ENCODE measurements at places on chromosomes 11 and 22. TPM values are rescaled to one million over a fixed set of nuclear protein-coding genes. Genes with fewer than 3 reads are reported as not detected.

DNA sequence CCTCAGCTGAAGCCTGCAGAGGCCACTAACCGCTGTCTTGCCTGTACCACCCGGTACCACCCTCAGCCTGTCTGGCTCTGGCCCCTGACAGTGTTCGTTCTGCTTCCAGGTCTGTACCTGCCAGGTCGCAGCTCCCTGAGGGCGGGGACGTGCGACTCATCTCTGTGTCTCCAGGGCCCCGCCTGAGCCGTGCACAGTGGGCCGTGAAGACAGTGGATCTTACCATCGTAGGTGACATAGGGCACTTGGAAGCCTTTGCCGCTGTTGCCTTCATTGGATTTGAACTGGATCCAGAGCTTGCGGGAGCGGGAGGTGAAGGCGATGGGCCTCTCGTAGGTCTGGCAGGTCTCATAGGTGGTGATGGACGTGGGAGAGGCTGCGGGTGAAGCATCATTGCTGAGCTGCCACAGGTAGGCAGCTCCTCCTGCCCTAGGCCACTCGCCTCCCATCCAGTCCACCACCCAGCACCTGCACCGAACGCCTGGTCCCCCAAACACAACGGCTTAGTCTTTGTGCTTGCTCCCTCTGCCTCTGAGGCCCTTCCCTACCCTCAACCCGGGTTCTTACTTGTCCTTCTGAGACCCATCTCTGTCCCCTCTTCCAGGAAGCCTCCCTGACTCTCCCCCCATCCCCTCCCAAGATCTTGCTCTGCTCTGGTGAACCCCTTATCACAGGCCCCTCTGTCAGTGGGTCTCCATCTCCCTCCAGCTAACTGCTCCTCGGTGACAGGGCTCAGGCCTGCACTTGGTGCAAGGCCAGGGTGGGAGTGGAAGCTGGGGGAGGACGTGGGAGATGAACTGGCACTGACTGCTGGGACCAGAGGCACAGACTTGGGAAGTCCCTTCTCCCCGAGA is 21.1 kb upstream of the TTLL12 start:
- no peak for DNase-seq
- no peaks in the 10 kb centered on the region for H3K36me3 ChIP-seq
- H3K4me3 ChIP-seq, result no peak overlapping the region
- H3K27me3 ChIP-seq, result no peaks in the 10 kb centered on the region
- H3K27ac ChIP-seq, result no peak overlapping the region

- H3K27me3 ChIP-seq, result no peaks in the 10 kb centered on the region
- H3K27ac ChIP-seq, result no peak overlapping the region
- peaks cover 9% of the 10 kb centered on the region for H3K36me3 ChIP-seq
- peak; percentile 76 for DNase-seq
Observed at GRCh38 chr11:60915248-60915914, 1.4 kb downstream of the TMEM109 start.

DNA sequence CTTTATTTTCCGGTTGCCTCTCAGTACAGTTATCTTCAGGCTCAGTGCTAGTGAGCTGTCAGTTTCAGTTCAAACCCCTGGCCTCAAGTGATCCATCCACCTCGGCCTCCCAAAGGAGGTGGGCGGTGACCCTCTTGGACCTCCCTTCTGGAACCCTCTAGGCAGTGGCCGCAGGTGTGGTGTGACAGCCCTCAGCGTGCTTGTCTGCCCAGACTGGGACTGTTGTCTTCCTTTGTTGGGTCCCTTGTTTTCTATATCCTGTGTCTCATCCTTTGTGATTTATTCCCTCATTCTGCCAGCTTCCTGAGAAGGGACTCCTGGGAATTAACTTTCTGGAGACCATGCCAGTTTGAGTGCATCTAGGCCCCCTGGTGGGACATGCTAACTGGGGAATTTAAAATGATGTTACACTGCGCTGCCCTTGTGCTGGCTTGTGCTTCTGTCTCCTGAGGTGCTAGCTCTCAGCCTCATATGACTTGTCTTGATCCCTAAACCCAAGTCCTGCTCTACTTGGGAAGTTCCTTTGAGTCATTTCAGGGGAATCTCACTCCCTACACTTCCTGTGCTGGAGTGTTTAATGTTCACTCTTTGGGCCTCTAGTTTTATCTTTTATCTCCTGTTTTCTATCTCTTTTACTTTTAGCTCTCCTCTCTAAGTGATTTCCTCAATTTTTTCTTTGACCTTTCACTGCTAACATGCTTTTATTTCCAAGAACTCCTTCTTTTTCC is 19.4 kb downstream of the MED15 start:
- DNase-seq, result no peak
- peaks cover 31% of the 10 kb centered on the region for H3K4me1 ChIP-seq
- H3K36me3 ChIP-seq, result peaks cover 5% of the 10 kb centered on the region
- H3K27me3 ChIP-seq, result no peaks in the 10 kb centered on the region

DNA sequence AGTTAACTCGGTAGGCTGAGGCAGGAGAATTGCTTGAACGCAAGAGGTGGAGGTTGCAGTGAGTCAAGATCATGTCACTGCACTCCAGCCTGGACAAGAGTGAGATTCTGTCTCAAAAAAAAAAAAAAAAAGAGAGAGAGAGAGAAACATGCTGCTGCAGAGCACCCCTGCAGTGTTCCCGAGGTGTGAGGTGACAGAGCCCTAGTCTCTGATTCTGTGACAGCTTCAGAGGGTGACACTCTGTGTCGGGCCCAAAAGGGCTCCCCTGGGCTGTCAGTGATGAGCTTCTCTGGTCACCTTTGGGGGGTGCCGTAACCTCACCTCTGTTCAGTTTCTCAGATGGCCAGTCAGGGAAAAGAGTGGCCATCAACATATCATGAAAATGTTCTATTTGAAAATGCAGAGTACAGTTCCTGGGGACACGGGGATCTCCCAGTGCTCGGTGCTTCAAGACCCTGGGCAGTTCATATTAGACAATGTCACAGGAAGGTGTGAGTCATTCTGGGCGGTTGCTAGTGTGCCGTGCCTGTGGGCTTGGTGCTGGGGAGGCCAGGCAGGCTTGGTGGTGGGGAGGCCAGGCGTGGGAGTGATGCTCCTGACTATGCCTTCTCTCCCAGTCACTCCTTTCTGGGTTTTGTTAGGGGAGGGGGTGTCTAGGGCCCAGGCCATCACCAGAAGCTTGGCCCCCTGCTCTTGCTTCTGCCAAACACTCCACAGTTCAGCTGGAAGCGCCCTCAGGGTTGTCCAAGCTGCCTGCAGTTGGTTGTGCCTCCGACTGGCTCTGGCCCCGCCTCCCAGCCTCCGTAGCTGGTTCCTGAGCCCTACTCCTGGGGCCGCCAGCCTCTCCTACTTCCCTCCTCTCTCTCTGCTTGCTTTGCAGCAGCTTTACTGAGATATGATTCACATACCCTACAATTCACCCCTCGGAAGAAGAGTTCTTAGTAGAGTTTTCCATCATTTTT is 52.5 kb upstream of the CLDN5 start:
- H3K4me3 ChIP-seq, result no peak overlapping the region
- H3K27me3 ChIP-seq, result no peaks in the 10 kb centered on the region
- no peak overlapping the region for H3K27ac ChIP-seq

DNA sequence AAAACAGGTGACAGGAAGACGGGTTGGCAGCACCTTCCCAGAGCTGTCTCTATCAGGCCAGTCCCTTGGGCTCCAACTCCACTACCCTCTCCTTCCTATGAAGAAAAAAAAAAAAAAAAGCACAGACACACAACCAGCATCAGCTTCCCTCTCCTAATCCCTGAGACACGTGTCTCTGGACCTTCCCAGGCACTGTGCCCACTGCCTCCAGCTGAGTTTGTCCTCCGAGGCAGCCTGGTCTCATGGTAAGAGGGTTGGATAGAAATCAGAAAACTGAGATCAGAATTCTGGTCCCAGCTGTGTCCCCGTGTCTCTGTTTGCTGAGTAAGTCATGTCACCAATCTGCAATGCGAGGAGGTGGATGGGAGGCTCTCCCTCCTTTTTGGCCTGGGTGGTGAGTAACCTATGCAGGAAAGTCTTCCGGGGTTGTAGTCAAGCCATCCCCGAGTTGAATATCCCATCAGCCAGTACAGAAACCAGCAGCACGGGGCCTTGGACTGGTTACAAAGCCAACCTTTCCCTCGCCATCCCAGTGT is 193.7 kb upstream of the TBCEL start:
- no peaks in the 10 kb centered on the region for H3K4me1 ChIP-seq
- no peak for DNase-seq
- H3K27ac ChIP-seq, result no peak overlapping the region
- H3K4me3 ChIP-seq, result no peak overlapping the region
- no peaks in the 10 kb centered on the region for H3K27me3 ChIP-seq

DNA sequence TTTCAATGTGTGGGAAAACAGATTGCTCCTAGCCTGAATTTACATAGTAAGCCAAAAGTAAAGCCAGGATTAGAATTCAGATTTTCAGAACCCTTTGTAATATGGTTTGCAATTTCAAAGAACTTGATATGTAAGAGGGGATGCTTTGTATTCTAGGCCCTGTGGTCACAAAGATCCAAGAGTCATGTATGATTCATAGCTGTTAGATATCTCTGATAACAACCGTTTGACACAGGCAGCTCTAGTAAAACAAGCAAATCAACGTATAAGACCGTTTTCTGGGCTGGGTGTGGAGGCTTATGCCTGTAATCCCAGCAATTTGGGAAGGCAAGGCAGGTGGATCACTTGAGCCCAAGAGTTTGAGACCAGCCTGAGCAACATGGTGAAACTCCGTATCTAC is 79.6 kb downstream of the EMSY start:
- no peak overlapping the region for H3K27ac ChIP-seq
- H3K27me3 ChIP-seq, result no peaks in the 10 kb centered on the region
- H3K4me1 ChIP-seq, result peaks cover 5% of the 10 kb centered on the region
- H3K36me3 ChIP-seq, result peaks cover 15% of the 10 kb centered on the region
- DNase-seq, result no peak

GRCh38 chr11:62431171-62431901 is 12.5 kb downstream of the SCGB1A1 start:
- no peak overlapping the region for H3K4me3 ChIP-seq
- no peaks in the 10 kb centered on the region for H3K36me3 ChIP-seq
- no peak for DNase-seq
- H3K4me1 ChIP-seq, result peaks cover 3% of the 10 kb centered on the region
- H3K27ac ChIP-seq, result no peak overlapping the region

GRCh38 chr11:10906521-10906920 is 48.7 kb upstream of the ZBED5 start:
- H3K27ac ChIP-seq, result no peak overlapping the region
- H3K36me3 ChIP-seq, result no peaks in the 10 kb centered on the region
- no peak overlapping the region for H3K4me3 ChIP-seq
- H3K4me1 ChIP-seq, result peaks cover 35% of the 10 kb centered on the region

DNA sequence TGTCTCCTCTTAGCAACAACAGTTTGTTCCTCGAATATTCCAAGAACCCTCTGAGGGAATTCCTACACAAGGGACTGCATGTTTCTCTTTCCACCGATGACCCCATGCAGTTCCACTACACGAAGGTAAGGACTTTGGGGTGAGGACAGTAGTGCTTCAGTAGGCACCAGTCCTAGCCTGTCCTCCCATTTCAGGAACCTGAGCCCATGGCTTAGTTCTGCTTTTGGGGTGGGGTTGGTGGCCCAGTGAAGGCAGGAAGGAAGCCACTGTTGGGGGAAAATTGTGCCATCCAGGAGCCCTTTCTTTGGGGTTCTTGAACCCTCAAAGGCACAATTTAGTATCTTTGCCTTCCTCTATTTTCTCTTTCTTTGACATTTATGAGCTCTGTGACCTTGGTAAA is 38.2 kb downstream of the RNF141 start:
- H3K4me1 ChIP-seq, result no peaks in the 10 kb centered on the region
- no peak overlapping the region for H3K4me3 ChIP-seq
- H3K27me3 ChIP-seq, result no peaks in the 10 kb centered on the region
- DNase-seq, result no peak
- H3K27ac ChIP-seq, result no peak overlapping the region

DNA sequence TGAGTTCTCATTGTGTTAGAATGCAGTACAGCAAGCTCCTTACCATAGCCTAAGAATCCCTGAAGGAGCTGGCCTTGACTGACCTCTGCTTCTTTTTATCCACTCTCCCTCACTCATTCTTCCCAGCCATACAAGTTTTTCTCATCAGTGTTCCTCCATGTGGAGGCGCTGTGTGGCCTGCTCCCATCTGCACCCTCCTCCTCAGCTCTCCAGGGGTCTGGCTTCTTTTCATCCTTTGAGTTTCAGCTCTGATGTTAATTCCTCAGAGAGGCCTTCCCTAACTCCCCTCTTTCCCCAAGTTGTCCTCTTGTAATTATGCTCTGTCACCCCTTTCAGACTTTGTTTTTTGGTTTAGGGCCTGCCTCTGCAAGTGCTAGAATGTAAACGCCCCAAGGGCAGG is 144.8 kb downstream of the WNT7B start:
- no peaks in the 10 kb centered on the region for H3K36me3 ChIP-seq
- no peak for DNase-seq
- no peak overlapping the region for H3K4me3 ChIP-seq
- H3K27me3 ChIP-seq, result no peaks in the 10 kb centered on the region

DNA sequence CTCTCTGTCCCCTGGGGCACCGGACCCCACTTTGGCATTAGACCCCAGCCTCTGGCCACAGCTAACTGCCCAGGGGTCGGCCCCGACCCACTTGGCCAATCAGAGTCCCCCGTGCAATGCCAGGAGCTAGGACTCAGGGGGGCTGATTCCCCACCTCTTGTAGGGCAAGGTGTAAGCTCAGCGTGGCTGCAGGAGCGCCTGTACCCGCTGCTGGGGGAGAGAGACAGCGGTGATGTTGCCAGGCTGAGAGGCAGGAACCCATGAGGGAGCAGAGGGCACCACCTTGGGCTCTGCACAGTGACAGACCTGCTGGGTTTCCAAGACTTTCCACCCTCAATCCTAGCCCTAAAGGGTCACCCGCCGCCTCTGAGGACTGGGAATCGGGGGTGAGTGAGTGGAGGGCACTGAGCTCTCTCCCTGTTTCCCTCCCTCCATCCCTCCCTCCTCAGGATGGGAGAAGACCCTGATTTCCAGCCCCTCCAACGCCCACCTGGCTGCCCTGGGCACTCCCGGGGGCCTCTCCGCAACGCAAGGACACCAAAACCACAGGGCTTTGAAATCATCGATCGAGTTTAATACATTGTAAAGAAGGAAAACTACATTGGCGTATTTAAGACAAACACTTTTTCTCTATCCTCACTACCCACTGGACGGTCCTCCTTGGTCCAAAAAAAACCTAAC is 128.4 kb downstream of the ARHGAP8 start:
- H3K4me1 ChIP-seq, result no peaks in the 10 kb centered on the region
- no peak overlapping the region for H3K27ac ChIP-seq
- H3K36me3 ChIP-seq, result no peaks in the 10 kb centered on the region
- no peak for DNase-seq

DNA sequence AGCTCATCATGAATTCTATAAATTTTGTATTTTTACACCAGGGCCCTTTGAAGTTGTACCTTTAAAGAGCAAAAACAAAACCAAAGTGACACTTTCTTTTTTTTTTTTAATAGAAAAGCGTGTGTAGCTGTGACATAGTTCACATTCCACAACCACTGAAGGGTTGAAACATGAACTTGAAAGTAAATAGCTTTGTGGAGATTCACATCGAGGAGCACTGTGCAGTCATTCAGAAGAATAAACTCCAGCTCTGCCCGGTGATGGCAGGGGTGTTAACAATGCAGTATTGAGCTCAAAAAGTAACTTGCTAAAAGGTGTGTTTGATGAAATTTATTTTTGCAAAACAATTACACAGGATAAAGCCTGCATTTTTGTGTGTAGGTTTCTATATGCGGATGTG is 1166.2 kb downstream of the TBC1D22A start:
- no peaks in the 10 kb centered on the region for H3K36me3 ChIP-seq
- peak overlapping the region; percentile 60 for H3K27ac ChIP-seq
- peaks cover 30% of the 10 kb centered on the region for H3K4me1 ChIP-seq
- H3K27me3 ChIP-seq, result no peaks in the 10 kb centered on the region
- peak; percentile 66 for DNase-seq

The GRM5 gene
- total RNA-seq, result not detected

The SOX10 gene
- total RNA-seq, result 0.34 TPM

The ARHGAP20 gene
- total RNA-seq, result 10.5 TPM

The CHEK1 gene
- 3.4 TPM for total RNA-seq

The PGGHG gene
- total RNA-seq, result 43.3 TPM

The C11orf16 gene
- total RNA-seq, result not detected

Data from thyroid gland (tissue), 4 donors.